Stimulated activated CD4-positive, alpha-beta T cell treated with anti-CD3 and anti-CD28 coated beads, Interleukin-1b, Interleukin-23, amount 100 ng/mL, for 1 hour (primary cell): ENCODE measurements at places on chromosomes 7 and 10.

- no peak for DNase-seq
These were observed 2.6 kb downstream of the SYNPO2L start for GRCh38 chr10:73653195-73653594.

DNA sequence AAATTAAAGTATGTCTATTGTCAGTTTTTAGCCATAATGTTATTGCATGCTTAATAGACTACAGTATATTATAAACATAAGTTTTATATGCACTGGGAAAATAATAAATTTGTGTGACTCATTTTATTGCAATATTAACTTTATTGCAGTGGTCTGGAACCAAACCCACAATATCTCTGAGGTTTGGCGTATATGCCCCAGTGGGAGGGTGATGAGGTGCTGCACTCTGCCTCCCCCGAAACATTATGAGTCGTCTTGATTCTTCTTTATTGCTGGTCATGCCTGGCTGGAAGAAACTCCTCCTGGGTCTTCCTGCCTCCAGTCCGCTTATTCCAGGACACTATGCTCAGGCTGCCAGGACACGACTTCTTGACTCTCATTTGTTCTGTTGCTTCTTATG, 88.4 kb downstream of the MTPN start:
- DNase-seq, result no peak

DNA sequence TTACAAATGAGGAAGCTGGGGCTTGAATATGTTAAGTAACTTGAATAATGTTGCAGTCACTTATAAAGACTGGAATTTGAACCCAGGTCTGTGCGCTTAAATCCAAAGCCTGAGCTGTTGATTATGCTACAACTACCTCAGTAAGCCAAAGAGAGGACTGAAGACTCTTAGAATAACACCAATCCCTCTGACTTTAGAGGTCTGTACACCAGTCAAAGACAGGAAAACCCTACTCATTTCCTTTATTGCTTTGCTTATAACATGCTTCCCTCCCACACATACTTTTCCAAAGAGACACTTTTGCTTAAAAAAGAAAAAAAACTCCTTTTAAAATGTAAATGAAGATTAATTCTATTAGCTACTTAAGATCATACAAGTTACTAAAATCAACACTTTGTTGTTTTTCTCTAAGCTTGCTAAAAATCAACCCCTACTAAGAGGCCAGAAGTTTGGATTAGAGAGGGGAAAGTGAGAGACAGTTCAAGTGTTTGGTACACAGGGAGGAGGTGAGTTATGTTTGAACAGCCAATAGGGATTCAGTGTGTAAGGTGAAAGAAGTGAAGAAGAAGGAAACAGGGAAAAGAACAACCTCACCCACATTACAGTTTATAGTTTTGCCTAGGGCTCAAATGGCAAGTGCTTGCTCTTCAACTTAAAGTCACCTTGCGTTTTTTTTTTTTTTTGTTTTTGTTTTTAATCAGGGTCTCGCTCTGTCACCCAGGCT, 74.8 kb downstream of the MDH2 start:
- no peak for DNase-seq

GRCh38 chr7:23208316-23208715, 26.5 kb downstream of the NUP42 start:
- no peak for DNase-seq

DNA sequence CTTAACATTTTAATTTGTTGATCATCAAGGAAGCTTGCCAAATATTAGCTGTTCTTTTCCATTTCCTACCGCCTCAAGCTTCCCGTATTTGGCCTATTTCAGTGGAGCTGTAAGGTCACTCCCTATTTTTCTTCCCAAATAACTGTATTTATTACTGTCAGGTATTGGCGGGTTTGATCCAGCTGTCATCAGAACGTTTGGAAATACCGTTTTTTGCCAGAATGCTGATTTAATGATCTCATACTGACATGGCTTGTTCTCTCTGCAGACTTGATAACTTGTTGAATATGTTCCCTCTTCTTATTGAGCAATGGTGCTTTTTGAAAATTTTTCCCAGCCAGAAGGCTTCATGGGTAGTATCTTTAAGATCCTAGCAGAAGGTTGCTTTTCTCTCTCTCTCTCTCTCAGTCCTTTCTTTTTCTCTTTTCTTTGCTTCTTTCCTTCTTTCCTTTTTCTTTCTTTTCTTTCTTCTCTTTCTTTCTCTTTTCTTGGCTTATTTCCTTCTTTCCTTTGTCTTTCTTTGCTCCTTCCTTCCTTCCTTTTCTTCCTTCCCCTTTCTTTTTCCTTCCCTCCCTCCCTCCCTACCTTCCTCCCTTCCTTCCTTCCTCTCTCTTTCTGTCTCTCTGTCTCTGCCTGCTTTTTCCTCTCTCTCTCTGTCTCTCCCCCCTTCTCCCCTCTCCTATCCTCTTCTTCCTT, 42.1 kb downstream of the CUX1 start:
- no peak for DNase-seq

GRCh38 chr10:117933036-117933435, 113.7 kb downstream of the RAB11FIP2 start:
- DNase-seq, result no peak

GRCh38 chr10:131973160-131973951, 8.4 kb downstream of the BNIP3 start:
- DNase-seq, result no peak

GRCh38 chr7:45181286-45181960, 23.8 kb downstream of the RAMP3 start:
- no peak for DNase-seq

DNA sequence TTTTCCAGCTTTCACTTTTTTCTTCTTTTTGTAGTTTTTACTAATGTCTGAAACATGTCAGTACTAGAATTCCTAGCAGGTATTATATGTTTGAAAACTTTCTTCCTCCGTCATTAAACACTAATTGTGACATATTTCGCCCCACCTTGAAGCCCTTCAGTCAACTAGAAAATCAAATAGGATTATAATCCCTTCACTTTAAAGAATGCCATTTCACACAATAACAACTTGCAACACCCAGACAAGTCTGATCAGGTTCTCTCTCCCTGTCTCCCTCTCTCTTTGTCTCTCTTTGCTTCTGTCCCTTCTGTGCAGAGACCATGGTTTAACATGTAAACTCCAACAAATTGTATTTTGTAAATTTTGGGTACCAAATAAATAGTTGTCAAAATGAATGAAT, 373.5 kb downstream of the SEMA3D start:
- no peak for DNase-seq

- no peak for DNase-seq
These were observed 511.6 kb upstream of the IGFBP3 start for GRCh38 chr7:46432708-46433107.

DNA sequence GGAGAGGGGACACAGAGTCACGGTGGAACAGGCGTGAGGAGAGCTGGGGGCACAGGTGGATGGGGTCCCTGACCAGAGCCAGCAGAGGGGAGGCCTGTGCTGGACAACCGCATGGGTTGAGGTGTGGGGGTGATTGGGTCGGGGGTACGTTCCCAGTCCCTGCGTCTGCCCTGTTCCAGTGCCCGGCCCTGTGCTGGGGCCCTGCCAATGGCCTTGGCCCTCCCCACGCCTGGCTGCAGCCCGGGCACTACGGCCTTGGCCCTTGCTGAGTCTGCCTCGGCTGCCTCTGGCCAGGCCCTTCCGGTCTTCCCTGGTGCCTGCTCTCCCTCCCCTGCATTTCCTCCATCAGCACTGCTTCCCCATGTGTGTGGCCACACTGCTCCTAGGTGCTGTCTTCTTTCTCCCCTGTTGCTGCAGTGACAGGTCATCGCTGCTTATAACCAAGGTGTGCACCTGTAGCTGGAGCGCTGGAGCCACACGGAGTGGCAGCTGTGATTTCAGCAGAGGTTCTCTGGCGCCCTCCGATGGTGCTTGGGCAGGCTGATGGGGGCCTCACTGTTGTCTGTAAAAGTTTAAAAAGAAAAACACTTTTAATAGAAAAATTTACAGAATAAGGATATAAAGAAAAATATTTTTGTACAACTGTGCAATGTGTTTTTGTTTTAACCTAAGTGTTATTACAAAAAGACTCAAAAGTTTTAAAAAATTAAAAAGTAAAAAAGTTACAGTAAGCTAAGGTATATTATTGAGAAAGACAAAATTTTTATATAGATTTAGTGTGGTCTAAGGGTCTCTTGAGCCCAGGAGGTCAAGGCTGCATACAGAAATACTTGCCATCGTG, 45.2 kb upstream of the BHLHA15 start:
- no peak for DNase-seq

GRCh38 chr7:25619963-25620799, 391.9 kb upstream of the NPVF start:
- DNase-seq, result no peak

- DNase-seq, result no peak
These were observed 161.5 kb upstream of the SH2B2 start for GRCh38 chr7:102125127-102125596.

DNA sequence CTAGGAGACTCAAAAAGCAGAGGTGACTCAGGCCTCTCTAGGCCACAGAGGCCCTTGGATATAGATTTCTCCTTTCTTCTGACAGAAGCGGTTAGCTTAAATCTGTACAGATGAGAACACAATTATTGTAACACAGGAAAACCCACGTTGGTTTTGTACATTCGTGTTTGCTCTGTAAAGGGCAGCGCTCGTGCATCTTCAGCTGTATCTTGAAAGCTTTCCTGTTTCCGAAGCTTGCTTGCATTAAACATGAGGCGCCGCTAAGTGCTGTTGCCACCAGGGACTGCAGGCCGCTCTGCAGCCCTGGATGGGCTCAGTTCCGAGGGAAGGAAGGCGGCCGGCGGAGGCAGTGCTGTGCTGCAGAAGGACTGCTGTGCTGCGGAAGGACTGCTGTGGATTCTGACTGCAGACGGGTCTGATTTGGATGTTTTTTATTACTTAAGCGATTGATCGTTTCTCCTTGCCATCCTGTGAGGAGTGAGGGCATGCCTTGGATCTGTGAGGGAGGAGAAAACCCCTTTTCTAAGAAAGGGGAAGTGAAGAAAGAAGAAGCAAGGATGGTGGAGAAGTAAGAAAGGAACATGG, 53.3 kb downstream of the FHIP2A start:
- DNase-seq, result no peak

DNA sequence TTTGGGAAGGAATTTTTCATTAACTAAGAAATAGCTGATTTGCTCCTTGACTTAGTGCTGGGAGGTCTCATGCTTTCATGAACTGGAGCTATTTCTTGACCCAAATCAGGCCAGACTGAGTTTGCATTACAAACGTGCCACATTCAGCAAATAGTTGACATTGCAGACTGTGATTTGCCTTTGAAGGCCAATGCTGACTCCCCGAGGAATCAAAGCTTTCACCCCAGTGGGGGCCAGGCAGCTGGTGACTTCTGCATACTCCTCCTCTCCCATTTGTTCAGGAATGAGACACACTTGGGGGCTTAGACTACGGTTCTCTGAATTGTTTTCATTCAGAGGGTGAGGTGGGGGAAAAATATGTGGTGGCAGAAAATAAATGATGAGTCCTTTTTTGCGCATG, 111.0 kb upstream of the JAZF1 start:
- no peak for DNase-seq

GRCh38 chr7:64463636-64464375, 99.1 kb downstream of the ZNF680 start:
- no peak for DNase-seq

DNA sequence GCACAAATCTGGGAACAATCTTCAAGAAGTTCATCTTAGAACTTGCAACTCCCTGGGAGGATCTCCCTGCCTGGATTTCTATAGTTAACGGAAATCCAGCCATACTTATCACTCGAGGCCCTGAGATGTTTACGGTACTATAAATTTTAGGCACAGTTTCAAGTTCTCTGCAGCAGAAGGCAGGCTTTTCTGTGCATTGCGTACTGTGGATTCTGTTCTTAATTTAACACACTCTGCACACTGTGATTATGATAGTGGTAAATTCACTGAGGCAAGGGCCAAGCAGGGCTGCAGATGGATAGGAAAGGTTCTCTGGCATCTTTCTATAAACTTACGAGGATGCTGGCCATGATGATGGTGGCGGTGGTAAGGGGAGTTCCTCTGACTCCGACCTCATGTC, 10.6 kb downstream of the INHBA start:
- no peak for DNase-seq

DNA sequence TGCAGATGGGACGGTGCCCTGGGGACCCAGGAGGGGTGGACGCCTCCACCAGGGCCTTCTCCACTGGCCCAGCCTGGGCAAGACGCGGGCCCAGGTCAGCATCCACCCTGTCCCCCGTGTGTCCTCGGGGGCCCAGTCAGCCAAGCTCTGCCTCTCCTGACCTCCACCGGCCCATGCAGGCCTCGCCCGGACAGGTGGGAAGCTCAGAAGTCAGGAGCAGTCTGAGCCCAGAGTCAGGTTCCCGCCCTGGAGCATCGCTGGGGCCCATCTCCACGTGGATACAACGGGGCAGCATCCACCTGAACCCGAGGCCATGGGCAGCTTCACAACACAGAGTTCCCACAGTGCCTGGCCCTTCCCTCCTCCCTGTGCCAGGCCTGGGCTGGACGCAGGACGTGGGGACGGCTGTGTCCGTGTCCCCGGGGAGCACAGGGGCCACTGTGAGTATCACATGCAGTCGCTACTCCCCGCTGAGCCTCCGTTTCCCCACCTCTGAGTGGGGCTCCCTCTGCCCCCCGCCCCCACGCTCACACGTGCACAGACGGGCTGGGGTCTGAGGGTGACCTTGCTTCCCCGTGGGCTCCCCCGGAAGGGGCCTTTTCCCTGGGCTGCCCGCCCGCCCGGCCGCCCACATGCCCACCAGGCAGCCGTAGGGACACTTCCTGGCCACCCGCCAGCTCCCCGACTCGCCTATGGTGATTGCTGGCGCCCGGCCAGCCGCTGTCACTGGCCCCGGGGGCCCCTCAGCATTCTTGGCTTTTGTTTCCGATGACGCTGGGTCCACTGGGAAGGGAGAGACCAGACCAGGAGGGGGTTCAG, 64.3 kb downstream of the PDGFA start:
- no peak for DNase-seq

- DNase-seq, result no peak
These were observed 46.3 kb upstream of the HBP1 start for GRCh38 chr7:107122486-107122911.

DNA sequence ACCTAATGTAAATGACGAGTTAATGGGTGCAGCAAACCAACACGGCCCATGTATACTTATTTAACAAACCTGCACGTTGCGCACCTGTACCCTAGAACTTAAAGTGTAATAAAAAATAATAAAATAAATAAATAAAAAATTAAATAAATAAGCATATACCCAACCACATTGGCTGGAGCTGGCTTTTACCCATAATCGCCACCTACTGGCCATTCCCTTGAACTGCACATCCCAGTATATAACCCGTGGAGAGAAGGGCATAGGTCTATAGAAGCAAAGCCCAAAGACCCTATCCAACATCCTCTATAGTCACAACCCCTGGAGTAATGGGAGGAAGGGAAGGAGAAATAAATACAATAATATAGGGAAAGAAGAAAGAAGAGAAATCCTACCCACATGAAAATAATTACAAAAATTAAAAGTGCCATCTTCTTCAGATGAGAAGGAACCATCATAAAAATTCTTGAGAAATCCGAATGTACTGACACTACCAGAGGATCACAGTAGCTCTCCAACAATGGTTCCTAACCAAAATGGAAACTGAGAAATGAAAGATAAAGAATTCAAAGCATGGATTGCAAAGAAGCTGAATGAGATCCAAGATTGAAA, 65.6 kb downstream of the TWIST1 start:
- DNase-seq, result no peak

- DNase-seq, result no peak
These were observed 56.7 kb upstream of the JCAD start for GRCh38 chr10:30116041-30116491.

- no peak for DNase-seq
These were observed 12.9 kb upstream of the FIGNL1 start for GRCh38 chr7:50463035-50463434.
